ENCODE measurements at places on chromosomes 2 and 18.

- peak; percentile 48 for DNase-seq
Observed at GRCh38 chr2:220789961-220790360, 782.1 kb downstream of the EPHA4 start.

GRCh38 chr2:41985573-41986095 is 62.2 kb upstream of the PKDCC start:
- no peak for DNase-seq

DNA sequence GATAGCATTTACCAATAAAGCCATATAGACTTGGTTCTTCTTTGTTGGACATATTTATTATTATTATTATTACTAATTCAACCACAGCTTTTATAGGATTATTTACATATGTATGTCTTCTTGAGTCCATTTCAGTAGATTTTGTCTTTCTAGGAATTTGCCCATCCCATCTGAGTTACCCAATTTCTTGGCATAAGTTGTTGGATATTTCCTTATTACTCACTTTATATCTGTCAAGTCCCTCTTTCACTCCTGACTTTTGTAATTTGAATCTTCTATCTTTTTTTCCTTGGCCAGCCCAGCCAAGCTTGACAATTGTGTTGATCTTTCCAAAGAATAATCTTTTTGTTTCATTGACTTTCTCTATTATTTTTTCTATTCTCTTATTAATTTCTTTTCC is 543.7 kb downstream of the SUCLG1 start:
- no peak for DNase-seq

DNA sequence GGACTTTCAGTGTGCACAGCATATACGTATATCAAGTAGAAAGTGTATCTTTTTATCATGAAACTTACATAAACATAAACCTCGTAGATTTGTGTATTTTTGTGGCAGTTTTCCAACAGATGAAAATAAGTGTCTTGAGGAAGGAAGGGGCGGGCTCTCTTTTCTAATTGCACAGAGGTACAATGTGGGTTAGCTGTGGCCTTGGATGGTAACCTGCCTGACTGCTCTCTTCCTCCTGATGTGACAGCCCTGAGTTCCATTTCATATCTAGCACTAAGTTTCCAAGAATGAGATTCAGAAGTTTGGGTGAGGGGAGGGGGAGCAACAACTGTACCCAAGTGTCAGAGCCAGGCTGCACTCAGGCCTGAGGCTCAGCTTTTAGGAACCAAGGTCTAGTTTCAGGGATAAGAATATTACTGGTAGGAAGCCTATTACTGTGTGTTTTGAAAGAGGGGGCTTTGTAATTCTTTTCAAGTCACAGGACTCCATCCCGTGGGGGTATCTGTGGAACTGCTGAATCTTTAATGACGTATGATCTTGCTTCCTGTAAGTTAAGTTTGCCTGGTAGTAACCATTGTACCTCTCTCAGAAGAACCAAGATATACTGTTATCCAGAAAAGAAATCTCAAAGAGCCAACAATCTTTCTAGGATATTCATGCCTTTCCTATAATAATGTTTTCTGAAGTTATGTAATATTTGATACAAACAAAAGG is 483.7 kb downstream of the PTPRM start:
- DNase-seq: no peak

DNA sequence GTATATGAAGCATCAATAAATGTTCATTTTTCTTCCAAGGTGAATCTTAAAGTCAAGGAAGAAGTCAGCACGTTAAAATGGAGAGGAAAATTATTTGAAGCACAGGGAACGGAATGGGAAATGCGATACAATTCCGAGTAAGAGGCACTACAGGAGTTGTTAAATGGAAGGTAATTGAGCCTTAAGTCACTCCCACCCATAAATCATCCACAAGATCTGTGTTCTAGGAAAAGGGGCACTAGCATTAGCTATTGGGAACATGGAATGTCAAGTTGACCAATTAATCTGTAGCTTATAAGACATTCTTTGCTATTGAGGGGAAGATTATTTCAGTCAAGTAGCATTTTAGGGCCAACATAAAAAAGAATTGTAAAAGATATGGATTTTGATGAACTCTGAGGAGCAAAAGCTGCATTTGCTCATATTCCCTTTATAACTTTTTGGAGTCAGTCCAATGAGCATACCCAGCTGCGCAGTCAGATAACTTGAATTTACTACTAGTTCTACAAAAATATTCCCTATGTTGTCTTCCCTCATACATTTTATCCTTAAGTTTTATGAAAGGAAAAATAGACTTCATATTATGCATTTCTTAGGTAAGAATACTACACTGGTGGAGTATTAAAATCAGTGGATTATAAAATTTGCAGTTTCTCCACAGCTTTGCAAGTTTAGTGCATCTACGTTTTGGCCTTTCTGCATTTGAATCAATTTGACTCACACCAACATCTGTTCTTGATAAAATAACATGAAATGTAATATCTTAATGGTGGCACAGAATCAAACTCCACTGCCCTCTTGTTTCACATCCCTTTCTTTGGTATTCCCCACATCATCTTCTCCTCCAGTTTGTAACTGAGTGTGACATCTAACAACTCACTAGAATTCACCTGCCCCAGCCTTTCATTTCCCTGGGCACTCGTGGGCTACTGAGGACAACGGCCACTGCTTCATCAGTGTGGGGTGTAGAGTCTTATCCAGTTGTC is 95.6 kb downstream of the SP3 start:
- DNase-seq: no peak

DNA sequence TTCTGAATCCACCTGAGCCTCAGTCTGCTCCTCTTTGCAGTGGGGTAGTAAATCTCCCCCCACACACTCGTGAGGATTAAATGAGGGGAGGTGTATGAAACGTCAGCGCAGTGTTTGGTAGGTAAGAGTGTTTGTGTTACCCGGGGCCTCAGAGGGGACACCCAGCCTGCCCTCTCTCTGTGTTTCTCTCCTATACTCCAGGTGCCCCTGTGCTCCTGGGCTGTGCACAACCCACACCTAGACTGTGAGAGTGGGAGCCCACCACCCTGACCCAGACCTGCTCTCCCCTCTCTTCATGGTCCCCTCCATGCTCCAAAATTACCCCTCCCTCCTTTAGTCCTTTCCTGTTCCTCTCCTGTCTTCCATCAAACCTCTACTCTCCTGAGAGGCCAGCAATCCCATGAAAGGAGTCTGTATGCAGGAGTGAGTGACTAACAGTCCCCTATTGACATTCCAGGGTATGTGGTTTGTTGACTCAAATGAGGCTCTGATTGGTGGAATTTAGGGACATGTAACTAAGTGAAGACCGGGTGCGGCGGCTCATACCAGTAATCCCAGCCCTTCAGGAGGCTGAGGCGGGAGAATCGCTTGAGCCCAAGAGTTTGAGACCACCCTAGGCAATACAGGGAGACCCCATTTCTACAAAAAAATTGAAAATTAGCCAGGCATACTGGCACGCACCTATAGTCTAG is 10.4 kb downstream of the CIB4 start:
- peak; percentile 49 for DNase-seq

DNA sequence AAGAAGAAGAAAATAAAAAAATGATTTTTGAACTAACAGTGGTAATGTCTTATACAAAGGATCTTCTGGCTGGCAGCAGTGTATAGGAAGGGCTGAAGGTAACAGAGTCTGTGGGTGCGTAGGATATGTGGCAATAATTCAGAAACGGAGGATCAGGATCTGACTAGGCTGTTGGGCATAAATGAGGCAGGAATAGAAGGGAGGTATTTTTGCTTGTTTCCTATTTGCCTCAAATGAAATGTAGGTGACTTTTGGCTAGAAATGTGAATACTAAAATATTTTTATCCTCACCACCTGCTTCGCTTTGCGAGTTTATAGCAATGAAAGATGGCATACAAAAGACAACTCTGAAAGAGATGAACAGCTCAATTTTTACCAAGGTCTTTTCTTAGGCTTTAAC is 1086.1 kb upstream of the CELF4 start:
- DNase-seq: no peak

DNA sequence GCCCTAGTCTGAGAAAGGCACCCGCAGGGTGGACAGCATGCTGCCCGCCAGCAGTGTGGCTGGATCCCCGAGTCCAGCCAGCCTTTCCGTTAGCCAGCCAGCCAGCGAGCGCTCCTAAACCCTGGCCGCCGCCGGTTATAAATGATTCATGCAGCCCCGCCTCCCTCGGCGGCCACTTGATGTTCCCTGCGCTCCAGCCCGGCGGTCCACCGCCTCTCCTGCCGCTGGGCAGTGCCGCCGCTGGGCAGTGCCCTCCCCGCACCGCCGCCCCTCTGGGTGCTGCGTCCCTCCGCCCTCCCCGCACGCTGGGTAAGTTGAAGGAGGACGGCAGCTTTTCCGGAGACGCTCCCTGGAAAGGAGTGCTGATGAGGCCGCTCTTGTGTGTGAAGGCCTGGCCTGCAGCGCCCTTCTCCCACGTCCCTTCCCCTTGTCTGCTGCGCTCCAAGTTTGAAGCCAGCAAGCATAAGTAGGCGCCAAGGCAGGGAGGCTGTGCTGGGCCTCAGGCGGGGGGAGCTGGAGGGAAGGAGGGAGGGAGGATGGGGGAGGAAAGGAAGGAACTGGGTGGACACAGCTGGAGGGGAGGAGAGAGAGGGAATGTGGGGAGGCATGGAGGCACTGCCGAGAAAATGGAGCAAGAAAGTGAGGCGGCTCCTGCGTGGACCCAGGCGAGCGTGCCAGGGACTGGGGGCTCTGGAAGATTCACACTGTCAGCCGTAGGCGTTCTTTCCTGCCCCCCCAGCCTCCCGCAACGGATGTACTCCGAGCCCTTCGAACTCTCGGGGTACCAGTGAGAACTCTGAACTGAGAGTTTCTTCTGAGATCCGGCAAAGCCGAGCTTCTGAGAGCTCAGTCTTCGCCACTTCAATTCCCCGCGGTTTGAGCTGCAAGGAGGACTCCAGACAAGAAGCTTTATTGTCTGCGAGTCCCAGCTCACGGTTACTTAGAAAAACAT is 131.9 kb downstream of the GLI2 start:
- DNase-seq: peak; percentile 86

DNA sequence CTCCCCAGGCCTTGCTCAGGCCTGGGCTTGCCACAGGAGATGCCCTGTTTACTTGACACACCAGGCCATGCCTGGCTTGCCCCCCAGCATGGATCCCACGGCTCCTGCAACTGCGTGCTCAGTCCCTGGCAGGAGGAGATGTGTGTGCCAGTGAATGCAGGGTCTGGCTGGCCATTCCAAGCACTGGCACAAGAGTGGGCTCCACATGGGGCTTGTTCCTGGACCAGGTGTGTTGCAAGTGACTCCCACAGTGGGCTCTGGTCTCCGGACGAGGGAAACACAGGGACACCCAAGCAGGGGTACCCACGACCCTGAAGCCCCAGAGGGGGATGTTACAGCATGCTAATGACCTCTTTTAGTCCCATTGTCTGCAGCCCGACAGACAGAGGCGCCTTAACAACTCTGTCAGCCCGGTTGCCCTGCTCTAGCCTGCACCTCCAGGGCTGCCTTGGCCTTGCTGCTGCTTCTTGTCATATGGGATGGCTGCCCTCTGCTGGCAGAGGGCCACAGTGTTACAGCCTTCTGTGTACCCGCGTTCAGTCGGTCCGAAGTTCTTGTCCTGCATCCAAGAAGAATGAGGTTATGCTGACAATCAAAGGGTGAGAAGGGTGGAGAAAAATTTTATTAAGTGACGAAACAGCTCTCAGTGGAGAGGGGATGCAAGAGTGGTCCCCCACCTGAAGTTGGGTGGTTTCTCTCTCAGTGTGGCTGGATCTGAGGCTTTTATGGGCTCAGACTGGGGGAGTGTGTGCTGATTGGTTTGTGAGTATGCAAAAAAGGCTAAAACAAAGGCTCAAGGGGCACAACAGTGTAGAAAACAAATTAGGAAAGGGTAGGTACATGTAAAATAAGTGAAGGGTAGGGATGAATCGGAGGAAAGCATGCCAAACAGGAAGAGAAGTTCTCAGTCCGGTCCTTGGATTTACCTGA is 180.4 kb downstream of the MBD5 start:
- DNase-seq: peak; percentile 58

GRCh38 chr2:129757366-129757914 is 222.0 kb upstream of the RAB6C start:
- no peak for DNase-seq

DNA sequence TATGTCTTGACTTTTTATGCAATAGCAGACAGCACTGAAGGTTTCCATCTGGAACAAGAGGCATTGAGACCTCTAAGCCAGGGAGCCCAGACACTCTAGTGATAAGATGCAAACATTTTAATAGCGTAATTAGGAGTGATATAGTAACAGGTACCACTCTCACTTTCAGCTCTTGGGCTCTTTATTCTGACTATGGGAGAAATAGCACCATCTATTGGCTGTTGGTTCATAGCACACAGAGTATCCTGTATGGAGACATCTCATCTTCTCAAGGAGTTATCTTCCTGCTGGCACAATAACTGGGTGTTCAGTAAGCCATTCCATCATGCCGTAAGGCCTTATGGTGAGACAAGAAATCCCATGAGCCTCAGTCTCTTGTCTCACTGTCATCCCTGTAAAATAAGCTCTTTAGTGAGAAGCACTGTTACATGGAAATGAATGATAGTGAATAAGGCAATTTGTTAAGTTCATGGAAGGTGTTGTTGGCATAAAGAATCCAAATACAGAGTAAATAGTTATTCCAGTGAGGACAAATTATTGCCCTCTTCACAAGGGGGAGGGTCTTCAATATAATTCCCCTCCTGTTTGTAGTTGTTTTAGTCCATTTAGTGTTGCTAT is 48.3 kb downstream of the THUMPD2 start:
- no peak for DNase-seq

DNA sequence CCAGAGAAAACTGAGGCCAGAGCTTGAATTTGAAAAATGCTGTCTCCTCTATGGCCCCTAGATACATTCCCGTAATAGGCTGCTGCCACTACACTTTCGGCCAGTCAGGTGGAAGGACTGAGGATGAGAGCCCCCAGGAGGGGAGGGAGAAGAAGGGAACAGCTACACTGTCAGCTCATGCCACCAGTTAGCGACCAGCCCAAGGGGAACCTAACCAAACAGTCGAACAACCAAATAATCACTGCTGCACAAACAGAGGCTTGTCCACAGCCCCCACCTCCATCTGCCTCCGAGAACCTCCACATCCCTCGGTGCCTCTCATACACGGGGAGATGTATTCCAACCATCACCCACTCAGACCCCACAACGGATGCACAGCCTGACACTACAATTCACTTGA is 7.3 kb downstream of the ZNF516 start:
- DNase-seq: no peak

GRCh38 chr2:26327291-26328272 is 18.4 kb upstream of the SELENOI start:
- DNase-seq: no peak

DNA sequence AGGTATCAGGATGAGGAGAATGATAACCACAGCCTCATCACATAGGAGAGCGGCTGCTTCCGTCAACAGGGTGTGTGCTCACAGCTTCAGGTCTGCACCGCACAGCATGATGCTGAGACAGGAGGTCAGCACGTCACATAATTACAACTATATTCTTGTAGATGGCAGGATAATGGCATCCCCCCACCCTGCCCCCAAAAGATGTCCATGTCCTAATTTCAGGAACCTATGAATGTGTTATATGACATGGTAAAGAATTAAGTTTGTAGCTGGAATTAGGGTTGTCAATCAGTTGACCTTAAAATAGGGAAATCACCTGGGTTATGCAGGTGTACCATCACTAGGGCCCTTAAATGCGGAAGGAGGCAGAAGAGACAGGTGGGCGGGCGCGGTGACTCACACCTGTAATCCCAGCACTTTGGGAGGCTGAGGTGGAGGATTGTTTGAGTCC is 73.9 kb downstream of the ARL4C start:
- DNase-seq: no peak

All from fibroblast of skin of back (primary cell).